ENCODE measurements at places on chromosomes 4 and X.

- no peak for DNase-seq
Measured at GRCh38 chrX:9983846-9984245, 16.7 kb downstream of the CLDN34 start.

DNA sequence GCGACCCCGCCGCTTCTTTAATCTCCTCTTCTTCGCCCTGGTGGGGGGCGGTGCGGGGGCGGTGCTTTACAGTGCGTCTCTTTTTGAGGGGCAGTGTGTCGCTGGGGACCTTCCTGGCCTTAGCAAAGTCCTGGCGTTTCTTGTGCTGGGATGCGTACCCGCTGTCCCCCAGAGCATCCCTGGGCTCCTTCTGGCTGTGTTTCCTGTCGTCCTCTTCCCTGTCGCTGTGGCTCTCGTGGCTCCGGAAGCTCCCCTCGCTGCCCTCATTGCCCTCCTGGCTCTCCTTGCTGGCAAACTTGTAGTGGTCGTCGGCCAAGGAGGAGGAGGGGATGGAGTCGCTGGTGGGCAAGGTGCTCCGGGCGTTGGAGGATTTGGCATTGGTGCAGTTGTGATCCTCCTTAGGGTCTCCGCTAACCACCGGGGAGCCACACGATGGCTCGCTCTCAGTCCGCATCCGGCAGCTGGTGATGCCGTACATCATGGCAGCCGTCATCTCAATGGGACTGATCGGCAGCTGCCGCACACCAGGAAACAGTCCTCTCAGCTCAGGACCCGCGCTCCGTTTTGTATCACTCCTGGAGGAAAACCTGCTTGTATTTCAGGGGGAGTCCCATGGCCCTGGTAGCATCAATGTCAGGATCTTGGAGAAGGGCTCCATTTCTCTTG, 30.4 kb upstream of the TMSB15A start:
- no peak for DNase-seq

- no peak for DNase-seq
Measured at GRCh38 chr4:107068116-107068515, 32.0 kb upstream of the DKK2 start.

DNA sequence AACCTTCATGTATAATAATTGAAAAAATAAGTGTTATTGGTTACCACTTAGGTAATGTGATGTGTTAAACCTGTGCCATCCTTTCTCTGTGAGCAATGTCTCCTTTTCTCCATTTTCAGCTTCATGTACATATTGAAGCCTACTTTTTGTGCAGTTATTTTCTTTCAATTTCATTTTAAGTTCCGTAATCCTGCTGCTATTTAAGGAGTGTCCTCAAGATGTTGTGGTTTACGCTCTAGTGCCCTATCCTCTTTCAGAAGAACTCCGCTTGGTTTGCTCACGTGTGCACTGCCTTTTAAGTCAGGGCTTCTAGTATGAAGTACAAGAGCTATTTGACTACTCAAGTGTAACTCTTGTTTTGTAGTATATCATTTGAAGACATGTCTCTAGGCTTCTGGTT, 2253.2 kb upstream of the TENM3 start:
- no peak for DNase-seq

DNA sequence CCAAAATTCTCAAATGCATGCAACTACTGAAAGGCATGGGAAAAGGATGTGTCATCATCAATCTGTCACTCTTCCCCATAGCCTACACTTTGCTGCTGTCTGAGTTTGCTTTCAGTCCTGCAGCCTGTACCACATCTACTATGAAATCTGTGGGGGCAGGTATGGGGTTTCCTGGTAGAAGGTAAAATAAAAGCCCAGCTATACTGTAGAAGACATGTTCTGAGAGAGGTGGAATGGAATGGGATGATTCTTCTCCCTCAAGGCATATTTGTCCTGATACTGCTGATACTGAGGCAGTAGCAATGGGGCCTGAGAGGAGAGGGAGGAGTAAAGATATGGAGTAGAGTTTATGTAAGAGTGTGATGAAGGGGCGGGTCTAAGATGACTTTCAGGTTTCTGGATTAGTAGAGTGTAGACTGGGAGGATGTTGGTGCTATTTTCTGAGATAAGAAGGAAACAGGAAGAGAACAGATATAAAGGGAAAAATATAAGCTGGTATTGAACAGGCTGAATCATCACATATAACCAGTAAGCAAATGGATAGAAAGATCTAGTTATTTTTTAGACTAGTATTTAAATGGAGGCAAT, 38.7 kb upstream of the GYPA start:
- DNase-seq = no peak

DNA sequence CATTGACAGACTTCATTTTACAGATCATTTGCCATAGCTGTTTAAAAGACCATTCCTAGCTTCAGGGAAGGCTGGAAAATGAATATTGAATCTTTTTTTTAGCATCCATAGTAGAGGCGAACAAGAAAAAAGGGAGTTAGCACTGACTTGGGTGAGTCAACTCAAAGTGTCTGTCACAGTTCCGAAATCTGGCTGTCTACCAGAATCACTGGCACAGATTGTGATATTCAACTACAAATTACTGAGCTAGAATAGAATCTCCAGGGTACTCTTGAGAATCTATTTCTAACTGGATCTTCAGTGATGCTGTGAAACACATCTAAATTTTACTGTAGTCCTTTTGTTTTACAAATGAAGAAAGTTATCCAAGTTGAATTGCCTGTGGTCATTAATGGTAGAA, 31.5 kb downstream of the SEC24B start:
- DNase-seq = no peak

DNA sequence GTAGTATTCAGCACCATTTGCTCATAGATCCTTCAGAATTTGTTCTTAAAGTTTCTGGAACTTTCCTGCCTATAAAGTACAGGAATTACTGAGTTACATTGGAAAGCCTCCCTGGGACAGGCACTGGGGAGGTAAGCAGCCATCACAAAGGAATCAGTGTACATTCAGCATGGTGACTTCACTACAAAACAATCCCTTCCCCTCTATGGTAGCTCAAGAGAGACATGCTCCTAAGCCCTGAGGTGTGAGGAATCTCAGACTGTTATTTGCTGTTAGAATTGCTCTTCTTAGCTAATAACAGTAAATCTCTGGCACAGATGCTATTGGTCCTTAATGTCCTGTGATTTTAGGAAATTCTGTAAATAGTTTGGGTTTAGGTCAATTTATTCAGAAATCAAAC, 1898.0 kb upstream of the PCDH7 start:
- no peak for DNase-seq

- DNase-seq = peak; percentile 49
Measured at GRCh38 chr4:81466841-81467671, 4.7 kb downstream of the RASGEF1B start.

GRCh38 chrX:40156470-40157227, 58.9 kb upstream of the BCOR start:
- DNase-seq = no peak

DNA sequence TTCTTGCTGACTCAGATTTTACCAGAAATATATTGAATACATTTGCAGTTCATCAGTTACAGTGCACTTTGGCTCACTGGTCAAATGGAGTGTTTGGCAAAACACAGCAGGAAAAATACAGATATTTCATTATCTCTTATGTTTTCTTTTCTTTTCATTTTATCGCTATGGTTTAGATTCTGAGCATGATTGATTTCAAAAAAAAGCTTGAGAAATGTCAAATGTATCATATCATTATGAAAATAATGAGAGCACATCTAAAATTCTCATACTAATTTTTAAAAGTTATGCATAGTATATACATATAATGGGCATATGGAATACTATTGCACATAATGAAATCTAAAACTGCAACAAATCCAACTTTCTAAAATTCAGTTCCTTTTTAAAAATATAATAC, 593.8 kb upstream of the PCDH7 start:
- DNase-seq = no peak

GRCh38 chr4:53039741-53040458, 177.8 kb downstream of the RASL11B start:
- DNase-seq = no peak

- no peak for DNase-seq
Measured at GRCh38 chrX:40096395-40097091, 1.2 kb downstream of the BCOR start.

All from stimulated activated CD8-positive, alpha-beta memory T cell treated with anti-CD3 and anti-CD28 coated beads, Interleukin-7, amount 100 ng/mL, for 1 hour (primary cell).